ENCODE measurements at places on chromosomes 11 and 22. TPM values are rescaled to one million over a fixed set of nuclear protein-coding genes. Genes with fewer than 3 reads are reported as not detected.

DNA sequence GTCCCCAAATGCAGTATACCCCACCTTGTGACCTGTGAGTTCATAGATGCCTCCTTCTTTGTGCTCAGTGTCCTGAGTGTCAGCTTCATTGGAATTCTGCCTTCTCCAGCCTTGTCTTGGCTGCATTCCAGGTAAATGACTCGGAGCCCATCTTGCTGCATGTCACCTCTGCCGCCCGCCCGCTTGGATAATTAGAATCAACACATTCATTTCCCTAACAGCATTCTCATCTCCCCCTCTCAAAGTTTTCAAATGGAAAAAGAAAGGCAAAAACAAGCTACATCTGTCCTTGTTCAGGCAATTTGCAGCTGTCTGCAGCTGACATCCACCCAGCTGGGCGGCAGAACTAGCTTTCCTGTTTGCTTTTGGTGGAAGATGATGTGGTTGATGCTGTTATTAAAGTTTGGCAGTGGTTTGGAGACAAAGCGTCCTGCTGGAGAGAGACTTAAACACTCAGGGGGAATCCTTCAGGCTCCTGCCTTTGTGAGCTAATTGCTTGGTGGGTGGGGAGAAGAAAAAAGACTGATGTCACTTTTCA, 198.8 kb upstream of the SEZ6L start:
- no peak for DNase-seq

DNA sequence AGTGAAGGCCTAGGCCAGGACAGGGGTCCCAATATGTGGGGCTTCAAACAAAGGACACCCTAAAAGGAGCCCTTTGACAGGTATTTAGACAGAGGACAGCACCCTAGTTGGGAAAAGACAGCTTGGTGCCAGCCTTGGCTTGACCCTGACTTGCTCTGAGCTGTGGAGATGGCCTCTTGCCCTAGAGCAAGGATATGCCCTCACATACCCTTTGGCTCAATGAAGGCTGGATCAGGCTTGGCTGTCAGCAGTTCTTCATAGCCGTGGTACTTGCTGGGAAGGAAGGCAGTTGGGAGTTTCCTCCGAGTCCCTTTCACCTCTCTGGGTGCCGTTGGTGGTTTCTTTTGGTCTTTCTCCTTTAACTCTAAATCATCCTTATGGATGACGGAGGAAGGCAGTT, 96.2 kb downstream of the RNF169 start:
- DNase-seq, result no peak

GRCh38 chr22:44741929-44742328, 10.4 kb upstream of the ARHGAP8 start:
- no peak for DNase-seq

- no peak for DNase-seq
Observed at GRCh38 chr11:27390318-27391295, 27.6 kb upstream of the CCDC34 start.

- DNase-seq, result no peak
Observed at GRCh38 chr22:24807284-24807950, 1.4 kb downstream of the SGSM1 start.

GRCh38 chr11:33542921-33543320, 157.7 kb downstream of the C11orf91 start:
- DNase-seq, result no peak

DNA sequence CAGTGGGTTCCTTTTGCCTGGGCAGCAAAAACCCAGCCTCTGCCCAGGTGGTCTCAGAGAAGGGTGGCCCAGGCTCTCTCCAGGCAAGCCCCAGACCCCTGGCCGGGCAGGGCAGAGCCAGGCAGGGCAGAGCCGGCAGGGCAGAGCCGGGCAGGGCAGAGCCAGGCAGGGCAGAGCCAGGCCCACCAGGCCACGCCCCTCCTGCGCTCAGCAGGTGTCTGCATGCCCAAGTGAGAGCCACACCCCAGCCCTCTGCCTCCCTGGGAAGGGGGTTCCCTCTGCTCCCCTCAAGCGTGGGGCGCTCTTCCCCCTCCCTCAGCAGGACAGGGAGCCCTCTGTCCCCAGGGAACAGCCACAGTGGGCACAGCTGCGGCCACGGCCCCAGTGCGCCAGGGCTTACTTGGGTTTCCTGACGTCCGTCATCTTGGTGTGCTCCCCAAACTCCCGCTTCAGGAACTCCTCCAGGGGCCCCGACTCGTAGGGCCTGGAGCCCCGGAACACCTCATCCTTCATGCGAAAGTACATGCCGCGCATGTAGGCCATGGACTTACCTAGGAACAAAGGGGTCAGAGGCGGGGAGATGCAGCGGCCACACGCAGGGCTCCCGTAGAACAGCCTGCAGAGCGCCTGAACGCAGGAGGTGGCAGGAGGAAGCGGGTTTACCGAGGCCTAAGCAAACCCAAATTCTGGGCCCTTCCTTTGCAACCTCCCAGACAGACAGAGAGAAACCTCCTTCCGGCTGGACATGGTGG, 10.1 kb upstream of the BAIAP2L2 start:
- DNase-seq, result no peak

The NNMT gene
- 240 TPM for total RNA-seq

The RAB36 gene
- total RNA-seq, result 0.59 TPM

The MOV10L1 gene
- 1.1 TPM for total RNA-seq

The AGBL2 gene
- total RNA-seq, result not detected

The DLG2 gene
- total RNA-seq, result 6.7 TPM

Data from right atrium auricular region (tissue), 2 donors.